NCI-H510A (cell line): ENCODE measurements at places on chromosomes 7 and 10.

DNA sequence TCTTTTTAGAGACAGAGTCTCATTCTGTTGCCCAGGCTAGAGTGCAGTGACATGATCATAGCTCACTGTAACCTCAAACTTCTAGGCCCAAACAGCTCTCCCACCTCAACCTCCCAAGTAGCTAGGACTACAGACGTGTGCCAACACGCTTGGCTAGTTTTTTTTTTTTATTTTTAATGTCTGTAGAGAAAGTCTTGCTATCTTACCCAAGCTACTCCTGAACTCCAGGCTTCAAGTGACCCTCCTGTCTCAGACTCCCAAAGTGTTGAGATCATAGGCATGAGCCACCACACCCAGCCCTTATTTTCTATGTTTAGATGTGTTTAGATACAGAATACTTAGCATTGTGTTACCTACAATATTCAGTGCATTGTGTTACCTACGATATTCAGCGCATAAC, 46.4 kb downstream of the KMT2E start:
- DNase-seq: no peak

- DNase-seq: no peak
Measured at GRCh38 chr10:131027256-131027655, 284.3 kb downstream of the TCERG1L start.

DNA sequence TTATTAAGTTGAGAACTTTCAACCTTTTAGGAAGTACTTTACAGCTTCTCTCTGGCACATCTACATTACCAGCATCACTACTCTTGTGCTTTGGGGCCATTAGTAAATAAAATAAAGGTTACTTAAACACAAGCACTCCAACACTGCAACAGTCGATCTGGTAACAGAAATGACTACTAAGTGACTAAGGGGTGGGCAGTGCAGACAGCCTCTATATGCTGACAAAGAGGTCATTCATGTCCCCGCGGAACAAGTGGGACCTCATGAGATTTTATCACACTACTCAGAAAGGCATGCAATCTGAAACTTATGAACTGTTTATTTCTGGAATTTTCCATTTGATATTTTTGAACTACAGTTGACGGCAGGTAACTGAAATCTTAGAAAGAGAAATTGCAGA, 111.3 kb upstream of the DNAJB12 start:
- DNase-seq: no peak

GRCh38 chr10:72712136-72712535, 20.2 kb downstream of the MCU start:
- DNase-seq: no peak

DNA sequence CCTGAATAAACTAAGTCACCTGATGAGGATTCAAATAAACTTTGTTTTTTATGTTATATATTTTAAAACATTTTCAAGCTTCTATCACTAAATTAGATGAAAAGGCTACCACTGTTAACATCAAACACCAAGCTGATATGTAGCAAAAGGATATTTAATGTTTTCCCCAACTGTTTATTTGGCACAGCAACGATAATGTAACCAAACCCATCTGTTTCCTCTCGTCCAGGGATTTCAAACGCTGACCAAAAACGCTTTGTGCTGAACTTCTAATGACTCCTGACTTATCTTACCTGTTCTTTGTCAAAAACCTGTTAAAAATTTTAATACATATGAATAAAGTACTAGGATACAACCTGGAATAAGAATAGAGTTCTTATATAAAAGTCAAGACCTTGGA, 30.5 kb downstream of the DCLRE1A start:
- DNase-seq: no peak

GRCh38 chr10:17428351-17429097, 25.9 kb downstream of the ST8SIA6 start:
- DNase-seq: no peak

GRCh38 chr7:137715121-137715520, 131.7 kb downstream of the DGKI start:
- no peak for DNase-seq

DNA sequence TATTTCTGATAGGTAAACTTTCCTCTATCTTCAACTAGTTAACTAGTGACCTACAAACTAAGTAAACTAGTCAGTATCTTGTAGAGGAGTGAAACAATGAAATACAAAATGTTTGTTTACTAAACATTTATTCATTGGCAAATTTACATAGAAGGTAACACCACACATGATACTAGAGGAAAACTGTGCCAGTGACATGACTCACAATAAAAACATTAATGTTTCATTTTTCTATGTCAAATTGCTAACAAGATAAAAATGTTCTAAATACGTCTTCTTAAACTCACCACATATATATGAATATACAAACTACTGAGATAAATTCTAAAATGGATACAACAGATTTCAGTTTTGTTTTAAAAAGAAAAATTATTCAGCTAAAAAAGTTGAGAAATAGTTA, 471.3 kb downstream of the PARD3 start:
- no peak for DNase-seq

DNA sequence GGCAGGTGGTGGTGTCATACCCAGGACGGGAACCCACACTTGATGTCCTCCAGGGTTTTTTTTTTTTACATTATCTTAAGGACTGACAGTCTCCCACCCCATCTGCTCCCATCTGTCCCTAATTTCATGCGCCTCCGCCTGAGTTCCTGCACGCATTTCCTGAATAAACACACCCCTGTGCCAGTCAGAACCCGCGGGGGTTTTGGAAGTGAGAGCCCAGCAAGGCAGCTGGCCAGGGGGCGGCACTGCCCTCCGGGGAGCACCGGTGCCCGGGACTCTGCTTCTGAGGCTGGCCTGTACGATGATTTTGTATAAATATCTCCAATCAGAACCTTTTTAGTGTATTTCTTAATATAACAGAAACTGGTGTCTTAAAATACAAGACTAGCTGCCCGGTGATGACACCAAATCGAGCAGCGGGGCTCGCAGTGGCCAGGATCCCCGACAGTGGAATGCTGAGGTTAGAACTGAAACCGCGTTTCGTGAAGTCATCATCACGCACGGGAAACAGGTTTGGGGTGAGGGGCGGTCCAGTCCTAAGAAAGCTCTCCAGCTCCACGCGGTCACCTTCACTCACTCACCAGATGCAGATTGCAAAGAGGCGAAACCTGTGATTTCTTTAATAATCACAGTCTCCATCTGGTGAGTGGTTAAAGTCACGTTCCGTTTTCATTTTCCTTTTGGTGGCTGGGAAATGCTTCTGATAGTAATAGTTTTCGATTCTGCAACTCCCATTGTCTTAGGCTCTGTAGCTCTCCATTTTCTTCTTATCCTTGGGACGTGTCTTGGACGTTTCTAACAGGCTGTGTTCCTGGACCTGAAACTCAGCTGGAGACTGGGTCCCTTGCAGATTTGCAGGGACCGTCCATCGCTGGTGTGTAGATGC, 19.7 kb downstream of the BNIP3 start:
- DNase-seq: no peak

- no peak for DNase-seq
Measured at GRCh38 chr10:24416248-24416647, 207.3 kb downstream of the KIAA1217 start.

DNA sequence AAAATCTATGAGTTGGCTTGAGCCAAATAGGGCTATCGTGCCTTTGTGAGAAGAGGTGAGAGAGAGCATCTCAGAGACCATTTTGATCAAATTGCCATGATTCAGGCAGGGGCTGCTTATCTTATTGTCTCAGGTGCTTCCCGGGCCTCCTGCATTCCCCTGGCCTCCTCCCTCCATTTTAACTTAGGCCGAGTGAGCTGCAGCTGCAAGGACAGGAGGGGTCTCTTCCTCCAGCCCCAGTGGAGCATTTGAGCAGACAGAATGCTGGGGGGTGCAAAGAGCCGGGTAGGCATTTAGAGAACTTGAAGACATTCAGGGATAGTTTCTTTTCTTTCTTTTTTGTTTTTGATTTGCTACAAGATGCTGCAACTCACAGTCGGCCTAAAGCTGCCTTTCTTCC, 59.0 kb downstream of the BUB3 start:
- no peak for DNase-seq

DNA sequence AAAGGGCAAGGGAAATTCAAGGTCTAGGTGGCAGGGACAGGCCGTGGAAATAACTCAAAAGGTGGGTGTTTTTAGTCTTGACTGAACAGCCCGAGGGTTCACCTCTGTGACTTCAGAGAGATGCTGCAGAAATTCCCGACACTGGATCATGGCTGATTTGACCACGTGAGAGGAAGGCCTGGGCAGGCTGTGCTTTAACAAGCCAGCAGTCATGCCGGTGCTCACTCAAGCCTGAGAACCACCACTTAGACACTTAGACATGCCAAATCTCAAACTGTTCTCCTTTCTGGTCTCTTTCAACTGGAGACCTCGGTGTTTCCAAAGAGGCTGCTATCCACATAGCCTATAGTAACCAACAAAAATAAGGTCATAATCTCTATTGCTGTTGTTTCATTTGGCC, 15.4 kb downstream of the TECTB start:
- no peak for DNase-seq

GRCh38 chr10:25304606-25305005, 129.8 kb downstream of the GPR158 start:
- no peak for DNase-seq

DNA sequence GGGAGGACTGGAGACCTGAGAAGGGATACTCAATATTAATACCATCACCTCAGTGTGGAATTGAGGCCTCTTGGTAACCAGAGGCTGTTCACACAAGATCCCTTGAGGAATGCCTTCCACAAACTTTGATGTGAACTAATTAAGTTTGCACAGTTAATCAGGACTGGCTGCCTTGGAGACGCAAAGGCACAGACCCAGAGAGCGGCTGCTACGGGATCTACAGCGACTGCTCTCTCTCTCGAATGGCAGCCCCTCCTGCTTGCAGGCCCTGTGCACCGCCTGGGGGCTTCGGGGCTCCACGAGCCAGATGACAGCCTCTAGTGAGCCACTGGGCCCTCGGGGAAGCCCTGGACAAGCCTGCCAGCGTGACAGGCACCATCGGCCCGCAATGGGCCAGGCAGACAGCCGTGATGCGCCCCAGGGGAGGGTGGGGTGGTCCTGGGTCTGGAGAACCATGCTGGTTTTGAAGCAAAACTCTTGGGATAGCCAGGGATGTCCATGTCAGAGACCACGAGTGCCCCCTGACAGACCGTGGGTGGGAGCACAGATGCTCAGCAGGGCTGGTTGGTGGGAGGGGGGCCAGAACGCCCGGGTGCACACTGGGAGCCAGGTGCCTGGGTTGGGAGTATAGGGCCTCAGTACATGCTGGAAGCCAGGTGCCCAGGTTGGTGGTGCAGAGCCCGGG, 195.6 kb downstream of the ELFN1 start:
- DNase-seq: no peak

- DNase-seq: no peak
Measured at GRCh38 chr7:45921699-45922519, 837 bp upstream of the IGFBP3 start.

DNA sequence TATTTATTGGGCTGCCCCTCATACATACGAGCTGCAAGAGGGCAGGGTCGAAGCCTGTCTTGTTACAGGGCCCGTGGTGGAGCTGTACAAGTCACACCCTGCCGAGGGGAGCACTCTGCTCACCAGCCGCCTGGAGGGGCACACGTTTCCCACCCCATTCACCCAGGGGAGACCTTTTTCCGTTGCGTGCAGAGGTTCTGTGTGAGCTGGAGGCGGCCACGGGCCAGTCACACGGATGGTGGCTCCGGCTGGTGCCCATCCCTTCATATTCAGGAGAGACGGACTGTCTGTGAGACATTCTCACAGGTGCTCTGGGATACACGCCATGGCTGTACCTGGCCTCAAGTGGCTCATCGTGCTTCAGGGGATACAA, 47.9 kb upstream of the FAM20C start:
- DNase-seq: no peak

DNA sequence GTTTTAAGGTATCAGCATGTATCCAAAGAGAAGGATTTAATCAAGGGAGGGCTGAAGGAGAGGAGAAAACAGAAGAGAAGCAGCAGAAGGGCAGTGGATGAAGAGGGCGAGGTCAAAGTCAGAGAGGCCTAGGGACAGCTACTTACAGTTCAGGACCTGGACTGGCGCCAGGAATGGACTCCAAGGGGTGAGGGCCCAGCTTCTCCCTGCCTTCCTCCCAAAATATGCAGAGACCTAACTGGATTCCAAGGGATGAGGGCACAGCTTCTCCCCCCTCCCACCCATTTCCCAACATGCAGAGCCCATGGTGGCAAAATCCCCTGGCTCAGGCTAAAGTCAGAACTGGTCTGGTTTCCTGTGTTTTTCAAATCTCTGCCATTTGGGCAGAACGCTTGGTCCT, 3.4 kb upstream of the TCF7L2 start:
- no peak for DNase-seq

DNA sequence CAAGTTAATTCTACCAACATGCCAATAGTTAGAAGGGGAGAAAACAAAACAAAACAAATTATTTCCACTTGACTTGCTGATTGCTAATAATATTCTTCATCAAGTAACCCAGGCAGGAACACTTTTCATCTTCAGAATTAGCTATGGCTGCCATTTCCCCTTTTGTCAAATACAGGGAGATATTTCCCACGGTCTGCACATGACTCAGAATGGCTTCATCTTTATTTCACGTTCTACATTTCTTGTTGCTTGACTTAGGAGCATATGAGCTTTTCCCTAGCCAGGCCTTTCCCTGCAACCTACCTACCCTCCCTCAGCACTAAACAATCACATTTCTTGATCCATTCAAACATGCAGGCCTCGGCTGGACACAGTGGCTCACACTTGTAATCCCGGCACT, 6.5 kb downstream of the CPVL start:
- DNase-seq: no peak
